ENCODE measurements at places on chromosomes 4 and X.

DNA sequence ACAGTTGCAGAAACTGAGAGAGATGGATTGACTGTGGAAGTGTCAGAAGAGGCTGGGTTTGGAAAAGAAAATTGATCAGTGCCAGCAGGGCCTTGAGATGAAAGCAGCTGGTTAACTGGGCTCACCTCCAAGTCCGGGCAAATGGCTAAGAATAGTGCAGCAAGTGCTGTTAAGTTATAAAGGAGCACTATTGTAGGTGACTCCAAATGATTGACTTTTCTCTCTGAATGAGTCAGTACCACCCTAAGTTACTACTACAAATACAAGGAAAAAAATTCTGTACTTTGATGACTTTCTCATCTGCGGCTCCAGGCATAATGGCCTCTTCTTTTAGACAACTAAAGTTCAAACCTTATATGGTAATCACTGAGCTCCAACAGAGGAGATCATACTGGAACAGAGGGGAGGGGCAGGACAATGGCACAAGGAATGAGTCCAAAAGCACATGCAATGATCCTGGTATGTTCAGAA, 733.4 kb upstream of the INTU start:
- DNase-seq = no peak

DNA sequence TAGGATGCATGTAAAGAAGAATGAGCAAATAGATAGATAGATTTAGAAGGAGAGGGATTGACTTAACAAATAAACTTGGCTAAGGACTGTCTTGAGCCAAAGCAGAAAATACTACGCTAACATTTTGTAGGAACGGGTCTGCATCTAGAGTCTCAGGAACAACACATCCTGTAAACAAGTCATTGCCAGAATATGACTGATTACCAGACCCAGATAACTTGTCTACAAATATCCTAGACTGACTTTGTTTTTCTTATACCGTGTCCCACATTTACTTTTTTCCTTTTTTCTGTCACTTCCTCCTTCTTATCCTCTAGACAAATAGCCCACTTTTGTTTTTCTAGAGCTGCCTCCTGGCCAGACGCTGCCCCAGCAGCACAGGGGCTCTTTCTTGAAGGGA, 393.6 kb downstream of the PDGFC start:
- no peak for DNase-seq

GRCh38 chr4:187256897-187257296, 533.2 kb upstream of the FAT1 start:
- DNase-seq = no peak

DNA sequence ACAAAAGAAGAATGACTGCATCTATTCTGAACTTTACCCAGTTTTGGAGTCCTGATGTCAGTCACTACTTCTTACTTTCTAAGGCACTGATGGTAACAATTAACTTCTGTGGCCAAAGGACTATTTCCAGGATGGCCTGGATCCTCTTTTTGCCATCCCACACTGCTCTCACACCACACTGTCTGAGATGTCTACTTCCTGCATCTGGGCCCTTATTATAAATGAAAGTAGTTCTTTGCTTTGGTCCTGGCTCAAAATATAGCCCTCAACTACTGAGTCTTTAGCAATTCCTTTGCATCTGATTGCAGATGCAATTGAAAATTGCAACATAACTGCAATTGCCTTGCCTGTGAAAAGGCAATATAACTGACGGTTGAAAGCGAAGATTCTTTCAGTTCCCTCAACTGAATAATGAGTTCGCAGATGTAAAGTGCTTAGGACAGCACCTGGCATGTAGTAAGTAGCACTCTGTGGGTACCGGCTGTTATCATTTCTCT, 44.2 kb downstream of the COQ2 start:
- DNase-seq = no peak

GRCh38 chr4:156888762-156889161, 82.8 kb downstream of the PDGFC start:
- DNase-seq = no peak

DNA sequence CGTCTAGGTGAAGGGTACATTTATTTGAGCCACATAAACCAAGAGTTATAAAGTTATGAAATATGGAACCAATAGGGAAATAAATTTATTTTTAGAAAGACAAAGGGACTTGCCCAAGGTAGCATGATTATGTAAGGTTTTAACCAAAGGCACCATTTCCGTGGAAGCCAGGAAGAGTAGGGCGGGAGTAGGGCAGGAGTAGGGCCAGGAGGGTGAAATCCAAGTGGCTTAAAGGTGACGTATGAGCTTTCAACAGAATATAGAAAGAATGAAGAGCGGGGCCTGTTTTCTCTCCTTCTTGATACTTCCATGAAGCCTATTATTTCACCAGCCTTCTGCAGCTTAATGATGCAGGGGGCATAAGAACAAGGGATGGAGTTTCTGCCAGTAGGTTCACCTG, 91.7 kb upstream of the PNPLA4 start:
- DNase-seq = no peak

GRCh38 chrX:109742722-109743121, 9.7 kb upstream of the ACSL4 start:
- DNase-seq = no peak

DNA sequence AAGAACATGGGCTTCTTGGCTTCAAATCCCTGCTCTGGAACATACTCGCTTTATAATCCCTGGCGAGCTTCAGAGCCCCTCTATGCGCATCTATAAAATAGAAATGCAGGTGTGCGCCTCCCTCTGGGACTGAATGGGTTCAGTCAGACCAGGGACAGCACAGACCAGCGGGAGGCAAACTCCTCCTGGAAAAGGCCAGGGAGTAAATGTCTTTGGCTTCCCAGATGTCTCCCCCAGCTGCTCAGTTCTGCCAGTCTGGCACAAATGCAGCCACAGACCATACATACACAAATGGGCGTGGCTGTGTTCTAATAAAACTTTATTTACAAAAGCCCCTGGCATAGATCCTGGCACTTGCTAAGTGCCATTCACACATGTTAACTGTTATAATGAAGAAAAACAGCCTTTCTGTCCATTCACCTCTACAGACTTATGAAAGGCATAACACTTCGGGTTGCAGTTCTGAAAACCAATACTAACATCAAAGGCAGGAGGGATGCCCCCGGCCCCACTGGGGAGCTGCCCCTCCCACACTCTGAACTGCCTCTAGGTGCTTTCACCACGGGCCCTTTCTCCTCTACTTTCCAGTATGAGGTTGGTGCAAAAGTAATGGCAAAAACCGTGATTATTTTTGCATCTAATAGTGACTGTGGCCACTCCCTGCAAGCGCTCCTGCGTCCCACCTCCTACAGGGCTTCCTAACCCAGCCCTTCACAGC, 4.6 kb downstream of the JAKMIP1 start:
- no peak for DNase-seq

Measured in stimulated activated naive CD4-positive, alpha-beta T cell (primary cell).